Muscle of back (tissue), 13 donors: ENCODE measurements at places on chromosomes 1 and 21.

- DNase-seq: no peak
These were observed 434.6 kb upstream of the PRMT6 start for GRCh38 chr1:106621853-106622252.

GRCh38 chr1:160520999-160521398, 2.1 kb downstream of the SLAMF6 start:
- no peak for DNase-seq

DNA sequence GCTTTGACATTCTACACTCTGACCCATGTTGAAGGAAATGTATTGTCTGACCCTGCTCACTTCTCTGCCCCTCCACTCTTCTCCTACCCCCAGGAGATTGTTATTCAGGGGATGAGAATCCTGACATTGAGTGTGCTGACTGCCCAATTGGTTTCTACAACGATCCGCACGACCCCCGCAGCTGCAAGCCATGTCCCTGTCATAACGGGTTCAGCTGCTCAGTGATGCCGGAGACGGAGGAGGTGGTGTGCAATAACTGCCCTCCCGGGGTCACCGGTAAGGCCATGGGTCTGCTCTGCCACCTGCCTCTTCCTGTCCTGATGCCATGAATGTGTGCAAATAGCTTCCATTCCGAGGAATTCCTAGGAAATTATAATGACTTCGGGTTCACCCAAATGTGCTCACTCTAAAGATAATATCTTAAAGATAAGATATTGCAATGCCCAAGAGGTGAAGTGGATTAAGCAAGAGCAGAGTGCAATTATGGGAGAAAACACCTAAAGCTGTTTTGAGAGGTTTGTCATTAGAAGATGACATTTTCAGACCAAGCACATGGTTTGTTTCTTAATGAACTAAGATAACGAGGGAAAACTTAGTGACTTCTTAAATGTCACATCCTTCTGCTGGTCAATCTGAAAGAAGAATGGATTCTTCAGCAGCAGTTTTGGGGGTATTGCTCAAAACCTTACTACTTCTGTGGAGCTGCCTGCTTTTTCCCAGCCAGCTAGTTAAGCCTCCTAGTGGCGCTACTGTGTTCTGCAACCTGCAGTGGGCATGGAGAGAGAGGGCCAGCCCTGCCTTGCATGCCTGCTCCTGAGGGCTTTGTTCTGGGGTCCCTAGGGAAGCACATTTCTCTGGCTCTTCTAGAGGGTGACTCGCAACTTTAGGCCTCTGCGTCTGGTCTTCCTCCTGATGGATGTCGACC, 41.6 kb downstream of the LAMC2 start:
- DNase-seq: peak; percentile 37

DNA sequence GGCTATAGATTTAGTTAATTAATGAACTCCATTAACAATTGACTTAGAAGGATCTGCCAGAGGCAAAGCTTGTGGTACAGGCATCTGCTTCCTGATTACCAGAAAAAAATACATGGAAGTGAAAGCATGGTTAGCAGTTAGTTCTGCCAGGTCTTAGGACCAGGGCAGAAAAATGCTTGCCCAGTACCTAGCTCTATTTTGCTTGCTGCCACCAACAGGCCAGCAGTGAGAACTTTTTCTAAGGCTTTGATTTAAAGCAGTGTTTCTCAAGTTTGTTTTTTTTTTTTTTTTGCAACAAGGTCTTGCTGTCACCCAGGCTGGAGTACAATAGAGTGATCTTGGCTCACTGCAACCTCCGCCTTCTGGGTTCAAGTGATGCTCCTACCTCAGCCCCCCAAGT, 16.4 kb upstream of the MTF1 start:
- no peak for DNase-seq

GRCh38 chr1:234968451-234968850, 160.2 kb downstream of the TOMM20 start:
- no peak for DNase-seq

- no peak for DNase-seq
These were observed 79.7 kb upstream of the MARK1 start for GRCh38 chr1:220448217-220448616.

GRCh38 chr1:180643693-180644092, 11.9 kb downstream of the XPR1 start:
- DNase-seq: no peak

GRCh38 chr1:70140343-70140742, 65.0 kb downstream of the LRRC40 start:
- DNase-seq: peak; percentile 85

- no peak for DNase-seq
These were observed 38.4 kb downstream of the AHCTF1 start for GRCh38 chr1:246893191-246893939.

- DNase-seq: no peak
These were observed 183.4 kb downstream of the ZNF281 start for GRCh38 chr1:200226268-200226968.

DNA sequence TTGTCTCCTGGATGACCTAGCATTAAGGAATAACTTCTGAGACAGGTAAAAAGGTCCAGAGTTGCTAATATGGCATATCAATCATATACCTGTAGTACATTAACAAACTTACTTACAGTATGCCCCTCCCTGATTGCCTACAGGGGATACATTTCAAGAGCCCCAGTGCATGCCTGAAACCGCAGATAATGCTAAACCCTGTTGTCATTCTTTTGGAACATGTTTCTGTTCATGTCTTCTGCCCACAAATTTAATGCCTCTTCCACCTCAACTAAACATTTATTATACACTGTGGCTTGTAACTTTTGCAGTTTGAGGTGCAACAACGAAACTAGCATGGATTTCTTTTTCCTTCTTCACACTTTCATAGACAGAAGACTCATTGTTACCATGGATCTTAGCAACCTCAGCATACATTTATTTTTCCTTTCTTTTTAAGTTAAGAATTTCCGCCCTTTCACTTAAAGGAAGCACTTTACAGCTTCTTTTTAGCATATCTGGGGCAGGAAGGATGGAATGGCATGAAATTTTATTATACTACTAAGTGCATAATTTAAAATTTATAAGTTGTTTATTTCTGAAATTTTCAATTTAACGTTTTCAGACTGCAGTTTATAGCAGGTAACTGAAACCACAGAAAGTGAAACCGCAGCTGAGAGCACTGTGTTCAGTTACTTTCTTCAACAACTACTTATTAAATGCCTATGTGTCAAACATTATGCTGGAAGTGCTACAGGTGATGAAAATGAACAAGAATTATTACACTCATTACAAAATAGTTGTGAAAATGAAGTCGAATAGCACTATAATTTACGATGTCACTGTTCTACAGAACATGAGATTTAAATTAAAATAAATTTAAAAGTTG, 25.3 kb downstream of the F13B start:
- no peak for DNase-seq

DNA sequence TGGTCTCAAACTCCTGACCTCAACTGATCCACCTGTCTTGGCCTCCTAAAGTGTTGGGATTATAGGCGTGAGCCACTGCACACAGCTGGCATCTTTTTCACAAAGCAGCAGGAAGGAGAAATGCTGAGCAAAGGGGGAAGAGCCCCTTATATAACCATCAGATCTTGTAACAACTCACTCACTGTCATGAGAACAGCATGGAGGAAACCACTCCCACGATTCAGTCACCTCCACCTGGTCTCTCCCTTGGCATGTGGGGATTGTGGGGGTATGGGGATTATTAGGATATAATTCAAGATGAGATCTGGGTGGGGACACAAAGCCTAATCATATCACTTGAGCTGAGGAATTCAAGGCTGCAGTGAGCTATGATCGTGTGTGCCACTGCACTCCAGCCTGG, 3.0 kb upstream of the MFSD2A start:
- no peak for DNase-seq

GRCh38 chr1:26540351-26540750, 10.8 kb downstream of the RPS6KA1 start:
- DNase-seq: no peak

GRCh38 chr1:92831368-92831761, 475 bp upstream of the RPL5 start:
- peak; percentile 37 for DNase-seq

DNA sequence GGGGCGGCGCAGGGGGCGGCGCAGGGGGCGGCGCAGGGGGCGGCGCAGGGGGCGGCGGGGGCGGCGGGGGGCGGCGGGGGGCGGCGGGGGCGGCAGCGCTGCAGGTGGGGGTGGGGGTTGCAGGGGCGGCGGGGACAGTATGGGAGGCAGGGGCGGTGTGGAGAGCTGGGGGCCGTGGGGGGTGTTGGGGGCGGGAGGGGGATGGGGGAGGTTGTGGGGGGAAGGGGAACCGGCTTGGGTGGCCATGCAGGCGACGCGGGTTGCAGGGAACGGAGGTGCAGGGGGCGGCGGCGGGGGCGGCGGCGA, 13.0 kb upstream of the SLC19A1 start:
- DNase-seq: no peak

GRCh38 chr1:21830792-21831453, 18.9 kb downstream of the LDLRAD2 start:
- DNase-seq: no peak

DNA sequence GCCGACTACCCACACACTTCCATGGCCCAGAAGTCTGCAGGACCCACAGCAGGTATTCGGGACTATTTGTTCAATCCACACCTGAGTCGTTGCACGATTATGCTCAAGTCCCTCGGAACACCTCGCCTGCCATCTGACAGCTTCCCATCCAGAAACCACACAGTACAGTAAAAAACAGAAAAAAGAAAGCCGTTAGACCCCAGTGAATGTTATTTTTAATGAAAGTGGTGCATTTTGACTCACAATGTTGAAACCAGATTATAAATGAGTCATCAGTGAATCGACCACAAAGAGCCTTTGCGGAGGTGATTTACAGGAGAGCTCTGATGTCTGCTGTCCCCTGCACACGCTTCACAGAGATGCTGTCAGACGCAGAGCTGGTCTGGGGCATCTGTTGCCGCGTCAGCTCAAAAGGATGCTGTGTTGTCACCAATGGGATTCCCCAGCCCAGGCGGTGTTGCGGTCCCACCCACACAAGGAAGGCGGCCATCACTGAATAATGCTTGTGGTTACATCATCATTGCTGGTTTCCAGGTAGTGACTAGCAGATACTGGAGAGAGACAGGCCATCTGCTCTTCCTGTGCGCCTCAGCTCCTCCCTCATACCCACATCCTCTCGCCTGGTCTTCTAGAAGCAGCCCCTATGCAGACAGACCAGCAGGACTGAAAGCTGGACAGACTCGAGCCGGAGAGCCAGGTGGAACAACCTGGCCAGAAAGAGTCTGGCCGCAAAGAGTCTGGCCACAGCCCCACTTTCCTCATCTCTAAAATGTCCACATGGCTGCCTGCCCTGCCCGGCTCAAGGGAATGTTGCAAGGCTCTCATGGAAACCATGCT, 116.8 kb downstream of the TOMM20 start:
- DNase-seq: peak; percentile 42

DNA sequence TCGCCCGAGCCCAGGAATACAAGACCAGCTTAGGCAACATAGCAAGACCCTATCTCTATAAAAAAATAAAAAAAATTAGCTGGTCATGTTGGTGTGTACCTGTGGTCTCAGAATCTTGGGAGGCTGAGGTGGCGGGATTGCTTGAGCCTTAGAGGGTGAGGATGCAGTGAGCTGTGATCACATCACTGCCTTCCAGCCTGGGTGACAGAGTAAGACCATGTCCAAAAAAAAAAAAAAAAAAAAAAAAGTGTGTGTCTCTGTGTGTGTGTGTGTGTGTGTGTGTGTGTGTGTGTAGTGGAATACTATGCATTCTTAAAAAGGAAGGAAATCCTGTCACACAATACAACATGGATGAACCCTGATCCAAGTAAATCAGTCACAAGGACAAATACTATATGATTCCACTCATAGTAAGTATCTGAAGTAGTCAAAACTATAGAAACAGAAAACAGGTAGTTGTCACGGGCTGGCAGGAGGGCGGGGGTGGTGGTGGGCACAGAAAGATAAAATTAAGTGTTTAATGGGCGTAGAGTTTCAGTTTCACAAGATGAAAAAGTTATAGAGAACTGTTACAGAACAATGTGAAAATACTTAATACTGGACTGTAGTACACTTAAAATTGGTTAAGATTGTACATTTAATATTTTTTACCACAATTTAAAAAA, 47.8 kb downstream of the SELENOF start:
- no peak for DNase-seq

GRCh38 chr1:203558064-203558760, 64.3 kb downstream of the OPTC start:
- DNase-seq: peak; percentile 97

DNA sequence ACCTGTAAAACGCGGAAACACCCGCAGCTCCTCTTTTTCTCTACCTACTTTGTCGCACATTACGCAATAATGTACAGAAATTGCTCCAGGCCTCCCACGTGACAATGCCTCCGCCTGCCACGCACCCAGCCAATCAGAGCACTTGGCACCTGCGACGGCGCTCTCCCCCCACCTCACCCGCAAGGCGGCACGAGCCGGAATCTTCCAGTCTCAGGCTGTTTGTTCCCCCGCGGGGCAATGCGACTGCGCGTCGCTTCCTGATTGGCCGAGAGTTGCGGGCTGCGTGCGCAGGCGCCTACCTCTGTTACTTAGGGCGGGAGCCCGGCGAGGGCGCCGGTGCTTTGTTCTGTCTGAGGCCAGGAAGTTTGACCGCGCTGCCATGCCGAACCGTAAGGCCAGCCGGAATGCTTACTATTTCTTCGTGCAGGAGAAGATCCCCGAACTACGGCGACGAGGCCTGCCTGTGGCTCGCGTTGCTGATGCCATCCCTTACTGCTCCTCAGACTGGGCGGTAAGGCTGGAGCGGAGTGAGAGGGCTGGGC, at the start of gene MAEL:
MAEL (plus strand) TSS at position 307 of the 542 bp plus-strand sequence; CDS start at position 380, 73 bp downstream.
- no peak for DNase-seq

DNA sequence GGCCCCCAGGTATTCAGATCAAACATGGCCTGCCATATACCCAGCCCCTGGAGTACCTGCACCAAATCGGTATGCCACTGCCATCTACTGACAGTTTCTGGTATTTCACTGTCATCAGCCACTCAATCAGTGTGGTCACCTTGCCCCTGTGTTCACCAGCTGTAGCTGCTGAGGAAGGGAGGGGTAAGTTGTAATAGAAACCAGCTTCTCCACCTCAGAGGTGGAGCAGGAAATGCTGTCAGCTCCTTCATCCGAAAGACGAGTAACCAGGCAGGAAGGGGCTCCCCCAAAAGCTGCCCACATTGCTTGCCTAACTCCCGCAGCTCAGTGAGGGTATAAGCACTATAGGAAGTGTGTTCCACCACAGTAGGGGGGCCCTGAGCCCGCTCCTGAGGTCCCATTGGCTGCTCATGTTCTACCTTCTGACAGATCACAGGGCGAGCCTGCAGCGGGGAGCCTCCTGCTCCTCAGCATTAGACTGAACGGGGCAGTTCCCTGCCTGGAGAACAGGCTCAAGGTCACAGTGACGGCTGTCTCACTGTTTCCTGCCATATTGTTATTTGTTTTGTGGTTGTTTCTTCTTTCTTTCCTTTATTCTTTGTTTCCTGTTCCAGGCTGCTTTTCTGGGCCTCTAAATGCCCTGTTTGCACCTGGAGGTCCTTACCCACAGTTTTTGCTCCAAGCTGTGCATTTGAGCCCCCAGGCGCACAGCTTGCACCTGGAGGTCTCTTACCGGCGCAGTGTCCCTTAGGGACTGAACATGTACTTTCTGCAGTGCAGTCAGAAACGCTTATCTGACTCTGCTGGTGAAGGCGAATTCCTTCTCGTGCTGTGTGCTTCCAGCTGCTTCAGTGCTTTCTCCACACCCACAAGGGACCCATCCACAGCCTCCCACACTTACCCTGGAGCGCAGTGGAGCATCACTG, 1638.3 kb downstream of the MRPL39 start:
- DNase-seq: peak; percentile 9
